ENCODE measurements at places on chromosomes 3 and 15.
A peak's percentile ranks its signal among the peaks of the same experiment; 100 is the strongest.

- no peak for DNase-seq
Measured at GRCh38 chr3:52347716-52348635, 31.9 kb downstream of the DNAH1 start.

- DNase-seq = no peak
Measured at GRCh38 chr15:68823561-68823960, 2.9 kb upstream of the ANP32A start.

DNA sequence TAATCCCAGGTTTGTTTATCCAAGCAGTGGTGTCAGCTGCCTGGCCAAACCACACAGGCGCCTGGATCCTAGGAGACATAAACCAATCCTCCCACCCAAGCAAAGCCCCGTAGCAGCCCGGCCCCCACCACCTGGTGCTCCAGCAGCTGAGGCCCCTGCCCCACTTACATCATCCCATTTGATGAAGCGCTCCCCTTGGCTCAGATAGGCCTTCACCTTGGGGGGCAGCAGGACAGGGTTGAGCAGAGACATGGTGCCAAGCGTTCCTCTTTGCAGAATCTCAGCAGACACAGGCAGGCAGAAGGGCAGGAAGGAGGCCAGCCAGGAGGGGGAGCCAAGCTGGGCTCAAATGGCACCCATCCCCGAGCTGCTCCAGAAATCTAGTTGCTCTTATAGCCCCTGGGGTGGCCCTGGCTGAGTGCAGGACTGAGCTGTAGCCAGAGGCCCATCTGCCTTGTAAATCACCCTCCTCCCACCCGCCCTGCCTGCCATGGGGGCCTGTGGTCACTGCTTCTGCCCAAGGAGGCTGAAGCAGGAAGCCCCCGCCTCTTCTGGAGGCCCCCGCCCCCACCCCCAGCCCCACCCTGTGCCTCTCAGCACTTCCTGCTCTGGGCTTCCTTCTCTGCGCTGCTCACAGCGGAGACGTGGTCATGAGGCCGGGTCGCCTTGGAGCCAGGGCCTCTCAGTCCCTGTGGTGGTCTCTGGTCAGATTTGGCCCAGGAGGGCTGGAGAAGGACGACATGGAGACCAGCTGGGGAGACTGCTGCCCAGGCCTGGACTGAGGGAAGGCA lies at the start of gene PLCB2:
TSS of gene PLCB2 (minus strand) at position 515 of the 791 bp plus-strand sequence. CDS start at position 252, 263 bp downstream.
- DNase-seq = no peak

- DNase-seq = no peak
Measured at GRCh38 chr15:71192816-71193215, 77.5 kb downstream of the THSD4 start.

GRCh38 chr15:70206668-70207067 lies 109.0 kb upstream of the TLE3 start:
- no peak for DNase-seq

- no peak for DNase-seq
Measured at GRCh38 chr15:93485438-93486327, 396.7 kb upstream of the RGMA start.

DNA sequence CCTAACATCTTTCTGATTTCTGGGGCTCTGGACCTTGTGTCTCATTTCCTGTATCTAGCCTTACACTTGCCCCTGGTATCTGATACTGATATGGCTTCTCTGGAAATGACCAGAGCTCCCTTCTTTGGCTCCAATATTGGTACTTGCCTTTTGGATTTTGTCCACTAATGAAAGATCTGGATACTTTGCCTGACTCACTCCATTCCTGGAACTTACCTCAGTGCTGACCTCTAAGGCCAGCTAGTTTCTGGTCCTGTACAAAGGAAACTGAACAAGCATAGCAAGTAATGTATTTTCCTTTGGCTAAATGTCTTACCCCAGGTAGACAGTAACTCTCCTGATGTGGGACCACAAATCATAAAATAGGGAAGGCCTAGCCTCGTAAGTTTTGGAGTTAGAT lies 93.8 kb upstream of the SLC4A7 start:
- DNase-seq = peak; percentile 25

GRCh38 chr15:61483599-61483998 lies 254.5 kb upstream of the RORA start:
- DNase-seq = no peak

DNA sequence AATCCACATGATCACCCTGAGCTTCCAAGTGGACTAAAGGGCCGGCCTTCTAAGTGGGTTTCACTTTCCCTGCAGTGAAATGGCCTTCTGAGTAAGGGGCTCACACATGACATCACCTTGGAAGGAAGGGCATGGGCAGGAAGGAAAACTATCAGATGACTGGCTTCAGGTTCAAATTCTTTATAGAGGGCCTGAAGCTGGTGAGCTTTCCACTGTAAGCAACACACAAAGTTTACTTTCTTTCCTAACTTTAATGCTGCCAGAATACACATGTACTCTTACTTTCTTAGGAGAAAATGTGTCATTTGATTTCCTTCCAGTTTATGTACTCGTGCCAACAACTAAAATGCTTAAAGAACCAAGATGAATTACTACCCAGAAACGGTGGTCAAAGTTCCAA lies 475.6 kb downstream of the FOXP1 start:
- DNase-seq = no peak

- DNase-seq = peak; percentile 84
Measured at GRCh38 chr3:159191447-159191846, 389.6 kb downstream of the MFSD1 start.

- DNase-seq = peak; percentile 33
Measured at GRCh38 chr15:70033529-70034140, 64.1 kb downstream of the TLE3 start.

DNA sequence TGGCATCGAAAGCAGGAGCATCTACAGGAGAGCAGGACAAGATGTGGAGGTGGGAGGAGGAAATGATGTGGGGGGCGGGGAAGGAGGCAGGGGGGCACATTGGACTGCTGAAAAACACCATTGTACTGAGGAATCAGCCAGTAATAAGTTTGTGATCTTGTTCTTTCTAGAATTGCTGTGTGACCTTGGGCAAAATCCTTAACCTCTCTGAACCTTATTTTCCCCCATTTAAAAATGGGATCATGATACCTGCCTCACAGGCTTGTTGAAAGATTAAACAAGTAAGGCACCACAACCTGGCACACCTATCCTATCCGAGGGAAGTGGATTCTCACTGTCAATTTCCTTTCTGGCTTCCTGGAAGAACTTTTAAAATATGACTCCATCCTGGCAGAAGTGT lies 56.9 kb upstream of the ARRDC4 start:
- no peak for DNase-seq

- DNase-seq = no peak
Measured at GRCh38 chr15:77514641-77515402, 94.1 kb downstream of the HMG20A start.

DNA sequence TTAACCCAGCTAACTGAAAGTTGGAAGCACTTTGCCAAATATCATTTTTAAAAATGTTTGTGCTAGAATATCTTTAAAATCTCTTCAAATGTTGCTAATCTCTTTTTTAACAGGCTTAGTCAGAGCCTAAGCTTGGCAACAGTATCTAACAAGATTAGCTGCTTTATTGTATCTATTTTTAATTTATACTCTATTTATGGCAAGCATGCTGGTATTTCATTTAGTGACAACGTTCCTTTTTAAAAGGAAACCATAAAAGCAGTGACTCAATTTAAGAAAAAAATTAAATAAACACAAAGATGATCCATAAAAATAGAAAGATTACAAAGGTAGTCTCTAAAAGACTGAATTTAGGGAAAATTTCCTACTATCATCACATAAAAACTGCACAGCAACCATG lies 40.5 kb downstream of the SLC12A6 start:
- DNase-seq = peak; percentile 30

DNA sequence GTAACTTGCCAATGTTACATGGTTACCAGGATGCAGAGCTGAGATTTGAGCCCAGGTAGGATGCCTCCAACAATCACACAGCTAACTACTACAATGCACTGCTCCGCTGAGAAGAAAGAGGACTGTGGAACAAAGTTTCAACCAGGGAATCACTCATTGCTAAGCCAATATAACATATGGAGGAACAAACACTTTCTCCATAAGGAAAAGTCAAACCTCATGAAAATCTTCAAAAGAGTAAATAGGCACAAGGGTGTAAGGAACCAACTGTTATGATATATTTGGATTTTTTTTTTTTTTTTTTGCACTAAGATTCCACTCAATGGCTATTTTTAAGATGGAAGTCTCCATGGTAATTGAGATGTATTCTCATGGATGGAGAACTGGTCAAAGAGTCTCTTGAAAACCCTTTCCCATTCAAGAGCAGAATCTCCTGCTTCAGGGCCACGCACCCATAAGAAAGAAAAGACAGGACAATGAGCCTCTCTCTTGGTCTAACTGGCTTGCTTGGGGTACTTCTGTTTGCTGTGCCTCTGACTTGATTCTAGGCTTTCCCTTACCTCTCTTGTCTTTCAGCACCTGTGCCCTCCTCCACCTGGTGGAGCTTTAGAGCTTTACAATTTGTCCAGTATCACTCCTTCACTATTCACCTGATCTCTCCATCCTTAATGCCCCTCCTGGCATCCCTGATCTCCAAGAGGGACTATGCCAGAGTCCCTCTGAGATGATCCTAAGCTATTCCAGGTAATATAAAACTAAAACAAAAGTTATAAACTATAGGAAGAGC lies 252.8 kb downstream of the NTRK3 start:
- no peak for DNase-seq
